ENCODE measurements at places on chromosomes 1 and 21. TPM values are rescaled to one million over a fixed set of nuclear protein-coding genes. Genes with fewer than 3 reads are reported as not detected.

DNA sequence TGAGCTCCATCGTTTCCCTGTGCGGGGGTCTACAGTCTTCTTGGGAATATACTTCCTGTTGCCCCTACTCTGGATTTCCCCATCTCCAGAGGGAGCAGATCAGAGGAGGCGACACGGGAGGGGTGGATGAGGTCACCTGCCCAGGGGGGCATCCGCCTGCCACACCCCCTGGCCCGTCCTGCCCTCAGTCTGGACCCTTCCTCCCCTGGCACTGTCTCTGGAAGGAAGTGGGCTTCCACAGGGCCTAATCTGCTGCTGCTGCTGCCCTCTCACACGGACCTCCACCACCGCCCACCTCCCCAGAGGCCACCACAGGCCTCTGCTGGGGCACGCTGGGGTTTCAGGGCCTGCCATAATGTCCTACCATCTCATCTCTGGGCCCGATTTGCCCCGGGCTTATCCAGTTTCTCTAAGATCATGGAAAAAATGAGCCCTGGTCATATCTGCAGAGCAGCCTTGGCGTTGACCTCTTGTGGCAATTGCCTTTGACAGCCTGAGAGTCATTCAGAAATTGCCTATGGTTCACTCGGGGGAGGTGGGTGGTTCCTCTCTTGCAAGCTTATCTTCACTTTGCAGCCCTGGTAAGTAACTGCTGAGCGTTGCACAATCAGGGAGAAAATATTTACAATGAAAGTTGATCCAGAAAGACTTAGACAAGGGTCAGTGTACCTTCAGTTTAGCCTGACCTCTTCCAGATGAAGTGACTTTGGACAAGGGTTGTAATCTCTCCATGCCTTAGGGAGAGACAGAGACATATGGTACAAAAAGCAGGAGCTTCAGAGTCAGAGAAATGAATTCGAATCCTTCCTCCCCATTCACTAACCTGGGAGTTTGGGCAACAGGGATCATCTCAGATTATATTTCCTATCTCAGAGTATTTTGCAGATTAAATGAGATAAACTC lies 252.4 kb downstream of the TOMM20 start:
- peaks cover 76% of the 10 kb centered on the region for H3K4me1 ChIP-seq
- DNase-seq: peak; percentile 60
- peak overlapping the region; percentile 56 for H3K27ac ChIP-seq
- H3K36me3 ChIP-seq: no peaks in the 10 kb centered on the region
- H3K27me3 ChIP-seq: no peaks in the 10 kb centered on the region

DNA sequence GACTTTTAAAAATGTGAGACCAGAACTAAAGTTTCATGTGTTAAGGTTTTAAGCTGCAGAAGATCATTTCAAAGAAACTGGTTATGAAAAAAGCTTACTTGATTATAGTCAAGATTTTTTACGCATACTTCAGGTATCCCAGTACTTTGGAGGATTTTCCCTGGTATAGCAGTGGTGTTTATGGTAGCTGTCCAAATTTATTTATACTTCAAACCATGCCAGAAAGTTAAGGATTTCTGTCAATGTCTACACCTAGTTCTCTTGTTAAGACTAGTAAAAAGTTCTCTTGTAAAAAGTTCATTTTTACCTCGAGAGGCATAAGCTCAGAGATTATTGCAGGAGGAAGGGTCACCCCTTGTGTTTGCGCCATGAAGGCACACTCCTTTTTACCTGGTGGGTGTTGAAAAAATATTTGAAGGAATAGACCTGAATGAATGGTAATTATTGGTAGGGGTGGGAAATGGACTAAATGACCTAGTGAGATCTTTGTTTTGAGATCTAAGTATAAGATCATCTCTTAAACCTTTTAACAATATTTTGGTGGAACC lies 2.8 kb downstream of the DYRK1A start:
- no peak for DNase-seq
- H3K27ac ChIP-seq: peak overlapping the region; percentile 94
- peaks cover 5% of the 10 kb centered on the region for H3K36me3 ChIP-seq
- H3K4me3 ChIP-seq: peak overlapping the region; percentile 92

- H3K27me3 ChIP-seq: no peaks in the 10 kb centered on the region
- H3K4me3 ChIP-seq: no peak overlapping the region
- DNase-seq: no peak
- H3K4me1 ChIP-seq: peaks cover 4% of the 10 kb centered on the region
Observed at GRCh38 chr1:39326836-39327235, 122.3 kb downstream of the MACF1 start.

Gene C8B
- not detected for total RNA-seq

Data from activated T-cell treated with anti-CD3 and anti-CD28 coated beads, Interleukin-2, amount 50 U/mL, for 72 hours (primary cell).